Nephron progenitor cell (in vitro differentiated cells): ENCODE measurements at places on chromosomes 1 and 21.
A peak's percentile ranks its signal among the peaks of the same experiment; 100 is the strongest.

- DNase-seq: no peak
These were observed 733.9 kb upstream of the CHRM3 start for GRCh38 chr1:238652346-238652968.

GRCh38 chr1:240232530-240232929 is 140.8 kb downstream of the FMN2 start:
- no peak for DNase-seq

DNA sequence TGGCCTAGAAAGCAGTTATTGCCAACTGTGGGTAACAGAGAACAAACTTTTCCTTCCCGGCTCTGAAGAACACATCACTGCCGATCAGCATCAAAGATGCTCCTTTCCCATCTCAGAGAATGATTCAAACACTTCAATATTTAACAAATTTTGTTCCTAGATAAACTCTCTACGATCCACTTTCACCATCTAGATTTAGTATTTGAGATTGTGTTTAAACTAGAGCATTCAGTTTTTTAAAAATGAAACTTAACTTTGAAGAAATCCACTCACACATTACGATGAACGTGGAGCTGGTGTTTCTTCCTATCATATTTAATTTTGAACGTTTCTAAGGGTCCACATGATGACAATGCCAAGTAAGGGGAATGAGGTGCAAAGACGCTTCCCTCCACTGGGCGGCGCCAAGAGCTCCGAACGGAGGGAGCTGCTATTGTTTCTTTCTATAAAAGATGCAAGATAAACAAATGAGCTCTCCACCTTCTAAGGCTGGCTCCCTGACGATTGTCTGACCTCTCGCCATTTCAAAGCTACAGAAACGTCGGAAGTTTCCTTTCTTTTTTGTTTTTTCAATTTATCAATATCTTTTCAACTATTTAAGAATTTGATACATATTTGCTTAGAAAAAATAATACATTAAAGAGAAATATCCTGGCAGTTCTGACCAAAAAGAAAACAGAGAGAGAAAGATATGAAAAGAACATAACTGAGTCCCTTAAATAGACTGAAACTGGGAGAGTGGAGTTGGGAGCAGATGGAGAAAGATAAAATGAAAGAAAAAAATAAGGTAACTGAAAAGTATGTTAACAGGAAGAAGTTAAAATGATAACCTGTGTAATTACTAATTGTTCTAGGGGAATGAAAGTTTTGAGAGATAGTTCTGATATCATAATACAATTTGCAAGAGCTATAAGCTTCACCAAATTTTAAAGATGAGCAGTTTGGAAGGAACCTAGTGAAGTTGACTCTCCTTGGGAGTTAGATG is 4.4 kb upstream of the BARHL2 start:
- peak; percentile 77 for DNase-seq

GRCh38 chr1:95219407-95219806 is 14.6 kb upstream of the RWDD3 start:
- DNase-seq: no peak

DNA sequence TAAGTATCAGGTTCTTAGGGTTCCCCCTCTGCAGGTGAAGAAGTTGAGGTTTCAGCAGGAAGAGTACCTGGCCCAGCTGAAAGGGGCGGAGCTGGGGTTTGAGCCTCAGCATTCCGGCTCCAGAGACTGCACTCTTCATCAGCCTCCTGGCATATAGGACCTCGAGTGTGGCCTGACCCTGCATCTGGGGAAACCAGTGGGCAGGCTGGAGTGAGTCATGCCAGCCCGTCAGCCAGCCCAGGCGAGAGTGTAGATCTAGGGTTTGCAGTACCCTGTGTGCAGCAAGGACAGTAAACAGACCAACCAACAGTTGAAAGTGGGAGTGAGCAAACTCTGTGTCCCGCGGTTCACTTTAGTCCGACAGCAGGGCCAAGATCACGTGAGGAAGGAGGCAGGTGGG is 14.1 kb downstream of the MFSD2A start:
- DNase-seq: no peak

- no peak for DNase-seq
These were observed 111.8 kb upstream of the USP25 start for GRCh38 chr21:15617964-15618363.

DNA sequence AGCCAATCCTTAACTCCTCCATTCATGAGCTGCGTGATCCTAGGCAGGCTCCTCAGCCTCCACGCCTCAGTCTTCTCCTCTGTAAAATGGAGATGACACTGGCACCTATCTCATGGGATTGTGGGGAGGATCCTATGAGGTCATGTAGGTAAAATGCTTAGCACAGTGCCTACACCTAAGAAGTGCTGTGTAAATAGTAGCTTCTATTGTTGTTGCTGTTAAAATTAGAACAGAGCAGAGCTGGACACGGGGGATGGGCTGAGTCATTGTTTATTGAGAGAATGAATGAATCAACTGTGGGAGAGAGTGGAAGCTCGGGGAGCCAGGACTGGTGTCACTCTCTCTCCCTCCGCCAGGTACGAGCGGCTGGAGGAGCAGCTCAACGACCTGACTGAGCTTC is 43.0 kb downstream of the TMCC2 start:
- no peak for DNase-seq

- no peak for DNase-seq
These were observed 6.1 kb downstream of the SORT1 start for GRCh38 chr1:109391626-109392025.

GRCh38 chr1:114979278-114979891 is 50.2 kb upstream of the TSHB start:
- DNase-seq: peak; percentile 75

DNA sequence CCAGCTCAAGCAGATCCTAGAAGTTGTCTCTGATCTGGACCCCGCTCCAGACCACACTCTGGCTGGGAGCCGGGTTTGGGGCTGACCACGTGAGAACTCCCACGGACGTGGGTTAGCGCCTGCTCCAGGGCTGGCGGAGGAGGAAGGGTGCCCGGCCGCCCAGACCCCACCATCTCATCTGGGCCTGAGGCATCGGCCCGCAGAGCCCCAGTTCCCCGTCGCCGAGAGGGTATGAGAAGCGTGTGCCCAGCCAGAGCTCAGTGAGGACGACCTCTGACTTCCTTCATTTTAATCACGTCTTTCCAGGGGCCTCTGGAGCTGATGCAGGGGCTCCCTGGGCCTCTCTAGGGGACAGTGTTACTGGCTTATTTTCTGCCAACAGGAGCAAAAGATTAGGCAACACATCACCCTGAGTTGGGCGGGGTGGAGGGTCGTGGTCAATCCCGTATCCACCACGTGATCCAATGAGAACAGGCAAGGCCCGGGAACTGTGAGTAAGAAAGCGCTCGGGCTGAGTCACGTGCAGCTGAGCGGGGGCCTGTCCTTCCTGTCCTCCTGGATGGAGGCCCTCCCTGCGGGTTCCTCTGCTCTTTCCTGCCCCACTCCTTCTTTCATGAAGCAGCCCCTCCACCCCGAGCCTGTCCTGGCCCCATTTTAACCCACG is 81.1 kb downstream of the SIK1 start:
- no peak for DNase-seq

DNA sequence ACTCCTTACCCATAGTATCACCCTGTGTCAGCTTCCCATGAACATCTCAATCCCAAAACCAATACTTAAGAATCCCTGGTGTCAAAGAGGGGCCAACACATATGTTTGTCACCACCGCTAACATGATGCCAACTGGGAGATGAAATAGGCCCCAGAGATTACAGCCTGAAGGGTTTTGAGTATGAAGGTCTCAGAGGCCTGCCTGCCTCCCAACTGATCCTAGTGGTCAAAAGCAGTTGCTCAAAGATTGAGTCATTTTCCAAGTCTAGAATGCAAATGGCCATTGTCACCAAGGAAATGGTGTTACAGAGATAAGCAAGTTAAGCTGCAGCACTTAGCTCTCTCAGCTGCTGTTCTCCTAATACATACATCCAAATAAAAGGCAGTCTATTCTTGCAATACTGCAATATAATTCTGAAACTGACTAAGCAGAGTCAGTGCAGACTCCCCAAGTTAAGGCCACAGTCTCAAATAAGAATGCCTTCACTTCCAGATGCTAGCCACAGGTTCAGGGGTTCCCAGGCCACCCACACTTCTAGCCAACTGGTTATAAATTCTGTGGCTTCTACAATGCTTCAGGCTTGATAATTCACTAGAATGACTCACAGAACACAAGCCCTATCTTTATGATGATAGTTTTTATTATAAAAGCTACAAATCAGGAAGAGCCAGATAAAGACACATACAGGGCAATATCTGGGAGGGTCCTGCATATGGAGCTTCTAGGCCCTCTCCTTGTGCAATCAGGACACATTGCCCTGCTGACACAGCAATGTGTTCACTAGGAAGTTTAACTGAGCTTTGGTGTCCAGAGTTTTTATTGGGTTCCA is 18.7 kb downstream of the DUSP10 start:
- DNase-seq: no peak
